ENCODE measurements at places on chromosomes 5 and 9.

DNA sequence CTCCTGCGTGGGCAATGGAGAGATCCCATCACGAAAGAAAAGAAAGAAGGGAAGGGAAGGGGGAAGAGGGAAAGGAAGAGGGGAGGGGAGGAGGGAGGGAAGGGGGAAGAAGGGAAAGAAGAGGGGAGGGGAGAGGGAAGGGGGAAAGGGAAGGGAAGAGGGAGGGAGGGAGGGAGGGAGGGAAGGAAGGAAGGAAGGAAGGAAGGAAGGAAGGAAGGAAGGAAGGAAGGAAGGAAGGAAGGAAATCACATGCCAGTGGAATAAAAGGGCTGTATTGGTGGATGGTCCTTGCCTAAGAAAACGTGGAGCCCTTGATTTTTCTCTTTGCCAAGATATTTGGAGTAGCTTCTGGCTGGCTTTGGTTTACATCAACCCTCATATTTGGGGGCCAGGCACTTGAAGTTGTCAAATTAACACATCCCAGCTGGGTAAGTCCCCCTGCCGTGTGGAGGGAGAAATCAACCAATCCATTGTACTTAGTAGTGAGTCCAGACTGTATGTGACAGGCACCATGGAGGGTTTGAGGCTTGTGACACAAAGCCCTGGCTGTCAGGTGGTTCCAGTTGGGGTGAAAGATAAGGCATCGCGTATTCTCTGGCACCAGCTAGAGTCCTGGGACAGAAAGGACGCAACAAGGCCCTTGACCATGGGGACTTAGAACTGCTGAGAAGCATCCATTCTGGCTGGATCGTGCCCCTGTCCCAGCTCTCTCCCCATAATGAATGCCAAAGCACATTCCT, 23.7 kb downstream of the IDNK start:
- DNase-seq, result no peak

- DNase-seq, result no peak
Observed at GRCh38 chr9:115032296-115032695, 85.7 kb downstream of the TNC start.

GRCh38 chr9:95506678-95507463, 9.9 kb downstream of the PTCH1 start:
- no peak for DNase-seq

DNA sequence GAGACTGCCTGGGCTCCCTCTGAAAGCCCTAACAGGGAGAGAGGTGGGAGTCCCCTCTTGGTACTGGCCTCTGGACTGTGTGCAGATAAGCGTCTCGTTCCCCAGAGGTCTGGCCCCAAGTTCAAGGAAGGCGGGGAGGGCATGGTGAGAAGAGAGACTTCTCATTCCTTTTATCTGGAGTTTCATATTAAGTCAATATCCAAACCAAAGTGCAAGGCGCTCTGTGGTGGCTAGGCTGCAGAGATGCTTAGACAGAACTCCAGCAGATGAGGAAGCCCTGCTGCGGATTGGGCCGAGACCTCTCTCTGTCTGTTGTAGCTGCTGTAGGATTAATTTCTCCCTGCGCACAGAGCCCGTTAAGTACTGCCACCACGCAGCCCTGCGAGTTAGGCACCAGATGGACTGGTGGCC, 16.0 kb downstream of the MVB12B start:
- DNase-seq, result no peak

- no peak for DNase-seq
Observed at GRCh38 chr5:43854697-43855292, 251.8 kb downstream of the NNT start.

DNA sequence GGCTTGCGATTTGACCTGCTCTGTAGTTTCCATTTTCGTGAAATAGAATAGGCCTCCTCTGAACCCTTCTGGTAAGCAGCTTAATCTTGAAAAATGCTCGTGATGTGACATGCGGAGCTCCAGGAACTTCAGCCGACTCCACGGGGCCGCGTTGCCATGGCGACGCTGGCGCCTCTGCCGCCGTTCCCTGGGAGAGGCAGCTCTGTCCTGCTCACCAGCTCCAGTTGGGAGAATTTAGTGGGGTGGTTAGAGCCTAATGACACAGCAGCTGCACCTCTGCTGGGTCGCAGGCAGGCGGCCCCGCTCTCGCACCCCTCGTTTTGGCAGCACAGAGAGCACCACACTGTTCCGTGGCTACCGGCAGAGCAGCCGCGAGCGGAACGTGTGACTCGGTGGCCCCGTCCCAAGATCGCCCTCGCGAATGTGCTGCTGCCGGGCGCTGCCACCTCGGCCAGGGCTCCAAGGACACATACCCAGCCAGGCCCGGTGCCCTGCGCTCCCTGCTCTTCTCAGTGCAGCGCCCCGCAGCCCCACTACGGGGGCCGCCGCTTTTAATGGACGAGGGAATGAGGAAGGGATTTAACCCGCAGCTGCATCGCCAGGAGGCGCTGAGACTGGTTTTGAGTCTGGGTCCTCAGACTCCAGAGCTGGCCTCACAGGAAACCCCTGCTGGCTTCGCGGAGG, 131.2 kb upstream of the LMX1B start:
- no peak for DNase-seq

- no peak for DNase-seq
Observed at GRCh38 chr5:154923441-154924430, 14.3 kb downstream of the GEMIN5 start.

GRCh38 chr5:93336330-93337110, 244.5 kb downstream of the NR2F1-AS1 start:
- DNase-seq, result no peak

DNA sequence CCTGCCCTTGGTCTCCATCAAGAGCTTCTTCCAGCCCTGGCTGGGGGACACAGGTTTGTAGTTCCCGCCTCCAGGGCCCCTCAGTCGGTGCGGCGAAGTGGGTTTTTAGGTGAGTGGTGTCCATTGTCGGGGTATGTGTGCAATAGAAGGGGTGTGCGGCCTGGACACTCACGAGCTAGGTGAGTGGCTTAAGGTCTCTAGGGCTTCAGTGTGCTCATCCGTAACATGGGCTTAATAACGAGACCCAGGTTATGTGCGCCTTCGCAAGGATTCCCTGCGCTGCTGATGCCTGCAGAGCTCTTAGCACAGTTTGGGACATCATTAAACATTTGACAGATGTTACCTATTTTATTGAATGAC, 656 bp downstream of the CEP78 start:
- DNase-seq, result peak; percentile 26

GRCh38 chr5:35908814-35909213, 29.6 kb downstream of the CAPSL start:
- no peak for DNase-seq

DNA sequence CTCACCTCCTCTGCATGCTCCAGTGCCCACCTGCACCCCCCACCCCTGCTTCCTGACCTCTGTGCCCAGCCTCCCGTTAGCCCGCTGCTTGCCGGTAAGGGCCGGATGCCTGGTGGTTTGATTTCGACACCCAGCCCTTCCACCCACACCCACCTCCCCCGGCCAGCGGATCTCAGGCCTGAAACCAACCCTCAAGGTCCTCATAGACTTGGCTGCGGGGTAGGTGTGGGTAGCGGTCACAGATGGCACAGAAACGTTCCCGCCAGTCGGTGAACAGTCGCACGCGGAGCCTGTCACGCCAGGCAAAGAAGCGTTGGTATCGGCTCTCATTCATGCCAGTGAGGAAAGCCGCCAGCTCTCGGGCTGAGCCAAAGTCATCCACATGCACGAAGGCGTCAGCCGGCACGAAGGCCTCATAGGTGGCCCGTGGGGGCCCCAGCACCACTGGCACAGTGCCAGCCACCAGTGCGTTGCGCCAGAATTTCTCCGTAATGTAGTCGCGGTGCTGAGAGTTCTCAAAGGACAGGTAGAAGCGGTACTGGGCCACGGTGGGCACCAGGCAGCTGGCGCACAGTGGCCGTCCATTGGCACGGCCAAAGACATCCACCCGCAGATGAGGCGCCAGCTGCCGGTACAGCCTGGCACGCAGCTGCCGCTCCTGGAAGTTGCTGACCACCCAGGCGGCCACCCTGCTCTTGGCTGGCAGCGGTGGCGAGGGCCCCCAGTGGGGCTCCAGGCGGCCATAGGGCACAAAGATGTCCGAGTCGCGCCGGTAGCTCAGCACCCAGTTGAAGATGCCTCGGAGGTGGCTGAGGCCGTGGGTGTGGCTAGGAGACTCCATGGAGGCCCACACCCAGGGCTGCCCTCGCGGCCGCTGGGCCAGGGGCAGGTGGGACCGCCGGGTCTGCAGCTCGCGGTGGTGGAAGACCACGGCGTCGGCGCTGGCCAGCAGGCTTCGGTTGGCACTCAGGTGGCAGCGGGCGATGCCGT, 1.1 kb downstream of the FUT7 start:
- DNase-seq, result no peak

DNA sequence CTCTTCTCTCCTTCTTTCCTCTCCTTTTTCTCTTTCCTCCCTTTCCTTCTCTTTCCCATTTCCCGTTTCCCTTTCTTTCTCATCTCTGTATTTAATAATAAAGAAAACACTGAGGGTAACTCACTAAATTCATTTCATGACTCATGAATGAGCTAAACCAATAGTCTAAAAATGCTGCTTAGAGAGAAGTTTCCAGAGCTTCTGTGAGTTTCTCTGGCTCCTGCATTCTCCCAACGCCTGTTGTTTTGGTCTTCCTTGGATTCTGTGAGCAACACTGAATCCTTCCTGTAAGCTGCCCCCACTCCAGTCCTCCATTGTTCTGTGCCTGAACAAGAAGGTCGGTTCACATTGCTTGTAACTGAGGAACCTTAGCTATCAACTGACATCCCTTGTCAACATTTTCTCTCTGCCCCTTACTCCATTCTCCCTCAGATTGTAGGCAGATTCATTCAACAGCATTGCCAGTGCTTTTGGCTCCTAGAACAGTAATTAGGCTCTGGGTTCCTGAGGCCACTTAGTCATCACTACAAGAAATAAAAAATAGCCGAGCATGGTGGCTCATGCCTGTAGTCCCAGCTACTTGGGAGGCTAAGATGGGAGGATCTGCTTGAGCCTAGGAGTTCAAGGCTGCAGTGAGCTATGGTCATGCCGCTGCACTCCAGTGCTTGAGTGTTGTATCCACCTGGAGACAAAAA, 237.7 kb upstream of the KLF4 start:
- DNase-seq, result no peak

DNA sequence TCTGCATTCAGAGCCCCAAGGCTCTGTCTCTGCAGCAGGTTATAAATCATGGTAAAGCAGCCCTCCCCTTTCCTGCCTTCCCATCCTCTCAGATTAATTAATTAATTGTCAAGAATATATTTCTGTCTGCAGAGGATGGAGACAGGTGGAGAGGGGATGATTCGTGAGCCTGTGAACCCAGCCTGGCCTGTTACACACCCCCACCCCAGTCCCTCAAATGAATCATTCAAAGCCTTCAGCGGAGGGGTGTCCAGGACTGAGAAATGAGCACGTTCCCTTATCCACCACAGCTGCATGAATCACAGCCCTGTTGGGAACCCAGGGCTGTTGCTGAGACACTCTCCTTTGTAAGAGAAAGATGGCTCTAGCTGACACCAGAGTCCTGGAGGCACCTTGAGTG, 56.0 kb downstream of the NIPAL4 start:
- DNase-seq, result no peak

- no peak for DNase-seq
Observed at GRCh38 chr5:169909945-169910344, 70.3 kb downstream of the INSYN2B start.

DNA sequence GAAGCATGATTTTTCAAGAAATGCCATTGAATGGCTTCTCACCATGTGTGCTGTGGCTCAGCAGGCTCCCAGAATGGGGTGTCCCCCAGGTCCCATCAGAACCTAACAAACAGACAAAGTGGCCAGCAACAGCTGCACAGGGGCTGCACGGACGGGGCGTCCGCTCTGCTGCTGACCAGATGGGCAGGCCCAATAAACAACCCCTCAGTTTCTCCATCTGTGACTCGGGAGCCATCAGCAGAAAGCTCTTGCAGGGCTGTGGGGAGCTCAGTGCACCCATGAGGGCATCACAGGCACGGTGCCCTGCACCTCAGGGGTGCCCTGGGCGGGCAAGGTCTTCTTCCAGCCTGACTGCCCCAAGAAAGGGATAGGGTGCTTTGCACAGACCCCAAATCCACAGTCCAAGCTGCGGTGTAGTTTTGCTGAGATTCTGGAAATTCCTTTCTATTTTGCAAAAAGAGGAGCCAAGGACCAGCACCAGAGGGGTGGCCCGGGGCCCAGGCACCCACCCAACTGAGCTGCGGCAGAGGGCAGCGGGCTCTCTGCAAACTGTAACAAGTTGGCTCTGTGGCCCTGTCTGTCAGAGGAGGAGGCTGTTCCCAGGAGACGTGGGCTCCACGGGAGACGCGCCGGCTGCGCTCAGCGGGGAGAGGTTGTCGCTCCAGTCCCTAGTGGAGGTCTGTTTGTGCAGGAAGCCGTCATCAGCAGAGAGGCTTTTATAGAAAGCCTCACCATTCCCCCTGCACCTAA, 138.7 kb upstream of the PPP1R26 start:
- no peak for DNase-seq

DNA sequence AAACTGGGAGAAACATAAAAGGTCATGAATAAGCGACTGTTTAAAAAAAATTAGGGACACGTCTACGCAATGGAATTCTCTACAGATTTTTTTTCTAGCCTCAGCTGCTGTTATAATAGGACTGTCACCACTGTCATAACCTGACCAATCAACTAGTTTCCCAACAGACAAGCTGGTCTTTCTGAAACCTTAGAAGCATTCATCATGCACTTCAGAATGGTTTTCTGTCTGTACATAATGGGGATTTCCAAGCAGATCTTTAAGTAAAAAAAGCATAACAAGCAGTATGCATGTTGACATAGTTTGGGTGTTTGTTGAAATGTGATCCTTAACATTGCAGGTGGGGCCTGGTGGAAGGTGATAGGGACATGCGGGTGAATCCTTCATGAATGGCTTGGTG, 58.3 kb upstream of the SEMA6A start:
- no peak for DNase-seq

GRCh38 chr9:78490231-78490630, 193.3 kb downstream of the PSAT1 start:
- DNase-seq, result no peak

GRCh38 chr9:126719618-126720031, 85.2 kb upstream of the ZBTB43 start:
- DNase-seq, result no peak

DNA sequence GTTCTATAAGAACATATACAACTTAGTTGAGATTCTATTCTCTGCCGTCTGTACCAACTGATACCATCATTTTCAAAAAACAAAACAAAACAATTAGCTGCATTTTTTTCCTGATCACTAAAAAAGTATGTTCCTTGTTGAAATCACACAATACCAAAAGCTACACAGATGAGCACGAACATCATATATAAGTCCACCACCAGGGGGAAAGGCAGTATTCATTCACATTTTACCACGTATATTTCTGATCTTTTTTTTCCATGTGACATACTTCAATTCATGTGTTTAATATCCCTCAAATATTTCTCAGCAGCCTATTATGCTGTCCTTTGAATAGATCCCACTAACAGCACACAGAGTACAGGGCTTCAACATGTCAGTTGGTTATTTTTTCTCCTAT, 40.6 kb downstream of the IRX2 start:
- no peak for DNase-seq

GRCh38 chr5:37921452-37921851, 81.6 kb upstream of the GDNF start:
- no peak for DNase-seq

GRCh38 chr9:121682201-121682600, 30.8 kb downstream of the DAB2IP start:
- no peak for DNase-seq

- no peak for DNase-seq
Observed at GRCh38 chr9:97617939-97618416, 15.2 kb downstream of the TSTD2 start.

GRCh38 chr9:93133681-93134014, 403 bp downstream of the NINJ1 start:
- peak; percentile 84 for DNase-seq

Data from HuH-7 (cell line).